ENCODE measurements at places on chromosomes 11 and 22. TPM values are rescaled to one million over a fixed set of nuclear protein-coding genes. Genes with fewer than 3 reads are reported as not detected.
A peak's percentile ranks its signal among the peaks of the same experiment; 100 is the strongest.

DNA sequence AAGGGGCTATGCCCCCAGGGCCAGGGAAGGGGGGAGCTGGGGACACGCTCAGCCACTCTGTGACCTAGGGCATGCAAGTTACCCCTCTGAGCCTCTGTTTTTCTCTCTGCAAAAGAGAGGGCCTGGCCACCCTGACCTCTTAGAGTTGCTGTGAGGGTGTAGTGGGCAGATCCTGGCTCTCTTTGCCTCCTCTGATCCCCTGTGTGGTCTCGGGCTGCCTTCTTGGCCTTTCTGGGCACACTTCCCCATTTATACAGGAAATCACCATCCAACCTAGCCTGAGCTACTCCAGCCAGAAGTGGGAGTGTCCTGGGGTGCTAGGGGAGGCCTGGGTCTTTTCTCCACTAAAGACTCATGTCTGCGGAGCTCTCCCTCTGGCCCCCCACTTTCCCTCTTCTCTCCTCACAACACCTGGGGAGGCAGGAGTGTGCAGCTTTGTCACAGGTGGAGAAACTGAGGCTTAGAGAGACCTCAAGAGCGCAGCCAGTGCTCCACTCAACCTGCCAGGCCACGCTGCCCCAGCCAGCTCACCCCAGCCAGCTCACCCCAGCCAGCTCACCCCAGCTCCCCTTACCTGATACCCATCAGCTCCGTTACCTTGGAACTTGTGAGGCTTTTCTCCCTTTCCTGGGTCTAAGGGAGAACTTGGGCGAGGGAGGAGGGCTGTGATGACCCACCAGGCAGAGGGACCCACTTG lies 1.4 kb downstream of the AIFM3 start:
- H3K4me1 ChIP-seq, result peaks cover 46% of the 10 kb centered on the region
- no peaks in the 10 kb centered on the region for H3K36me3 ChIP-seq
- no peak for DNase-seq
- H3K27ac ChIP-seq, result peak overlapping the region; percentile 54
- no peak overlapping the region for H3K4me3 ChIP-seq

Gene ATG2A
- total RNA-seq, result 42.9 TPM

DNA sequence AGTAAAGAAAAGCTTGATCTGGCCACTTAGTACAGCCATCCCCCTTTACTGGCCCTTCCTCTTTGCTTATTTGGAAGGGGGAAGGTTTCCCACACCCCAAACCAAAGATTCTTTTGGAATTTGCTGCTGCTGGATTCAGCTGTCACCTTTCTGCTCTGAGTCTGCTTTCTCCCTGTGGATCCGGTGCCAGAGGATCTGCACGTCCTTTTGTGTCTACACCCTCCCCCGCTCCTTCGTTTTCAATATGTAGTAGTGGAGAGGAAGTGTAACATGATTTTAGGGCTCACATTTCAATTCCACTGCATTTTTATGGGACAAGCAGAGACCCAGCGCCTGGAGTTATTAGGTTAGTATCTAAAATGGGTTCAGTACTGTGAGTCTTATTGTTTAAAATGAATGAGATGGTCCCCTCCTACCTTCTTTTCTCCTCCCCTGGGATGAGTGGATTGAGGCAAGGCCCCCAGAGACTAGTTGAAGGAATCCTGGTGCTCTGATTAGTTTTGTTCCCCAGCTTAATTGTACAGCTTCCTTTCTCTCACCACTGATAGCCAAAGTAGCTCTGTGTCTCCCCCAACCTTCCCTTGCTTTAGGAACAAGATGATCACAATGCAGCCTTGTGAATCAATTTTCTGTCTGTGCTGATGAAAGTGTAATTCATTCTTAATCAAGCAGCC lies 30.5 kb upstream of the CABP7 start:
- no peaks in the 10 kb centered on the region for H3K27me3 ChIP-seq
- no peak for DNase-seq
- no peak overlapping the region for H3K27ac ChIP-seq
- no peak overlapping the region for H3K4me3 ChIP-seq

- H3K27me3 ChIP-seq, result no peaks in the 10 kb centered on the region
- DNase-seq, result no peak
- no peaks in the 10 kb centered on the region for H3K36me3 ChIP-seq
Observed at GRCh38 chr22:22815397-22816170, 72.0 kb upstream of the IGLL5 start.
